NCI-H2081 (cell line): ENCODE measurements at places on chromosomes 16 and 17.

GRCh38 chr16:69830534-69831211 is 68.5 kb downstream of the WWP2 start:
- no peak for DNase-seq

- DNase-seq: no peak
Observed at GRCh38 chr17:1829216-1829591, 498 bp downstream of the SMYD4 start.

DNA sequence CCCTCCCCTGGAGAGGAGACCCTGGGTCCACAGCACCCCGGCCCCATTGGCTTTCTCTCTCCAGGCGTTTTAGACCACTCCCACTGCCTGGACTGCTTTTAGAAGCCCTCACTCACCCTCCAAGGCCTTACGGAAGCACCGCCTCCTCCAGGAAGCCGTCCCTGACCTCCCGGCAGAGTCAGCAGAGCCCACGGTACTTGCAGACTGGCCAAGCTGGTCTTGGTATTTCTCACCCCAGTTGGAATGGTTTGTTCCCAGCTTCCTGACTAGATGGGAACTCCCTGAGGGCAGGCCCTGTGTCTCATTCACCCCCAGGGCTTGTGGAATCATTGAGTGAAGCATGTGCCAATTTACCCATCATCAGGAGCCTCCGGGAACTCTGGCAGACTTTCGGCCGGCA is 9.2 kb downstream of the SCGB1C2 start:
- no peak for DNase-seq

- DNase-seq: no peak
Observed at GRCh38 chr16:28537964-28538732, 626 bp downstream of the NUPR1 start.

DNA sequence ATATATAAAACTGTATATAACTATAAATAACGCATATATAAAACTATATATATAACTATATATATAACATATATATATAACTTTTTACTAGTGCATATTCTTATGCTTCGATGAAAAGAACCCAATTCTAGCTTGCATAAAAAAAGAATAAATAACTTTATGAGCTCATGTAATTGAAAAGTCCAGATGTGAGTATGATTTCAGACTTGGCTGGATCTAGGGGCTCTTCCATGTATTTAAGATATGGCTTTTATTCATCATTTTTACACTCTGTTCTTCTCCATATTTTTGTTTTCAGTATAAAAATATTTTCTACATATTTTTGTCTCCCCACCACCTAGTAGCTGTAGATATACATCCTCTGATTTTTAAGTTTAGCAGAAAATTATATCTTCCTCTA is 417.5 kb downstream of the CDH11 start:
- no peak for DNase-seq

DNA sequence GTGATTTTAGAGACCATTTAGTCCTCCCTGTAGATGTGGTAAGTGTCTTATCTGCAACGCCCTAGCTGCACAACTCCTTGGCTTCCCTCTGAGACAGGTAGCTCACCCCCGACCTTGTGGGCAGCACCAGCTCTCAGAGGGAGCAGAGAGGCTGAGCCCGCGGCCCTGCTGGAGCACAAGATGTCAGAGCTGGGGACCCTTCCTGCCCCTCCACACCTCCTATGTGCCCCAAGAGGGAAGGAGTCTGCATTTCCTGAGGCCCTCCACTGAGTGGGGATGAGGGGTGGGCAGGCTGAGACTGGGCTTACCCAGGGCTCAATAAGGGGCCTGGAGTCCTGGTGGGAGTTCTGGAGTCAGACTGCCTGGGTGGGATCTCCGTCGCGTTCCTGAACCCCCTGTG is 12.2 kb upstream of the ADGRG1 start:
- DNase-seq: no peak

DNA sequence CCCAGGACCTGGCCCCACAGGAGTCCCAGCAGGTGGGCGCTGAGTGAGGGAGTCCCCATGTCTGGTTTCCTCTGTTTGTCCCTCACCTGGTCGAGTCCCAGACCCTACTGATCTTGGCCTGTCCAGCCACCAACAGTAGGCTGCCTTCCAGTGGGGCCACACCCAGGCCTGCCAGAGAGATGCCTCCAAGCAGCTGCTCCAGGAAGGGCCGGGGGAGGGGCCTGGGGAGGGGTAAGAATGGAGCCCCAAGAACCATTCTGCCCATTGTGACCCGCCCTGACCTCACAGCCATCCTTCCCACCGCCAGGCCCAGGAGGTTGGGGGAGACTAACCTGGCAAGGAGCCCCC is 736 bp downstream of the SPATA20 start:
- no peak for DNase-seq

- DNase-seq: no peak
Observed at GRCh38 chr17:78924481-78925151, 571 bp downstream of the TIMP2 start.

DNA sequence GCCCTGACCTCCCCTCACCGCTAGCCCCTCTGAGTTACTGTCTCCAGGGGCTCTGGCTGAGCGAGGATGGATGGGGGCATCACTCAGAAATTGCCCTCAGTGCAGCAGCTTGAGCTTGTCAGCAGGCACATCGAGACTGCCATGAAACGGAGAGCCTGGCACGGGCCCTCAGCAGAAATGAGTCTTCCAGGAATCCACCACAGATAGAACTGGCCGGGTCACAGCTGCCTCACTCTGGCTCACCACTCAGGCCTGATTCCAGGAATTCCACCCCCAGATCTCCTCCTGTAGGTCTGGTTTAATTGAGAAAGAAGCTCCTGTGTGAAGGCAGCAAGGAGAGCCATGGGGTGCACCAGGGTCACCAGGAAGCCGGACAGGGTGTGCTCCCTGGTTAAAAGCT is 85.5 kb downstream of the GSG1L start:
- DNase-seq: no peak

DNA sequence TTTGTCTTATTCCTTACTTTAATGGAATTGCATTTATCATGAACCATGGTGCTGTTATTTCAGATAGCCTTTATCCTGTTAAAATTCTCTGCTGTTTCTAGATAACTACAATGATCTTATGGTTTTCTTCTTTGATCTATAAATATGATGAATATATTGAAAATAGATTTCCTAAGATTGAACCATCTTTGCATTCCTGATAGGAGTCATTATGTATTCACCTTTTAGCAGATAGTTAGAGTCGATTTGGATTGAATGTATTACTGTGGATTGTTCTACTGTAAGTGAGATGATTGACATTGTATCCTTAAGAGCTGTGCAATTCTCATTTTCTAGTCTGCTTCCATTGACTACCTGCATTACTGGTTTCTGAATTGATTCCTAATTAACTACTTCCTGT is 165.0 kb upstream of the CACNG3 start:
- no peak for DNase-seq

DNA sequence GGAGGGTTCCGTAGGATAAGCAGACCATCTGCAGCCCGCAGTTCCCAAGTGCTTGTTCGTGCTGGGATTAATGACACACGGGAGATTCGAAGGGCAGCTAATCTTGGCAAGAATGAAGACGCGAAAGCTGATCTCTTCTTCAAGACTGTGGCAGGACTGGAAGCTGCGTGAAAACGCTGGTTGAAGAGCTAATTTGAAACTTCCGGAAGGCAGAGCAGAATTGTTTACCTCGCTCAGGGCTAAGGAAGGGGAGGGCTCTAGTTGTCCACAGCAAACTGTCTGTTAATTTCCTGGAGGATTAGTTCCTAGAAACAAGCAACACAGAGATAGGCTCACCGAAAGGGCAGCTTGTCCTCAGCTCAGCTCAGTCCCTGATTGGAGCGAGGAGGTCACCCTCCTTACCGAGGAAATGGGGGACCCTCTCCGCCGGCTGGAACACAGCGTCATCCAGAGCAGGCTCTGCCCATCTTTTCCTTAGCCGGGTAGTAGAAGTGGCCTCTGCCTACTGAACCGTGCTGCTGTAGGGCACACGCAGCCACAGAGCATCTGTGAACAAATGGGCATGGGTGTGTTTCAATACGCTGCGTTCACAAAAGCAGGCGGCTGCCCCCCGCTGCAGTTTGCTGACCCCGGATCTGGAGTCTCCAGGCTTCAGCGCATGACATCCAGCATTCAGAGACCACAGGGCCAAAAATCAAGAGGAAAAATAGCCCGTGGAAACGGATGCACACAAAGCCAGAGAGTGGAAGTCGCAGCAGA is 16.7 kb upstream of the BAIAP2 start:
- DNase-seq: peak; percentile 65

DNA sequence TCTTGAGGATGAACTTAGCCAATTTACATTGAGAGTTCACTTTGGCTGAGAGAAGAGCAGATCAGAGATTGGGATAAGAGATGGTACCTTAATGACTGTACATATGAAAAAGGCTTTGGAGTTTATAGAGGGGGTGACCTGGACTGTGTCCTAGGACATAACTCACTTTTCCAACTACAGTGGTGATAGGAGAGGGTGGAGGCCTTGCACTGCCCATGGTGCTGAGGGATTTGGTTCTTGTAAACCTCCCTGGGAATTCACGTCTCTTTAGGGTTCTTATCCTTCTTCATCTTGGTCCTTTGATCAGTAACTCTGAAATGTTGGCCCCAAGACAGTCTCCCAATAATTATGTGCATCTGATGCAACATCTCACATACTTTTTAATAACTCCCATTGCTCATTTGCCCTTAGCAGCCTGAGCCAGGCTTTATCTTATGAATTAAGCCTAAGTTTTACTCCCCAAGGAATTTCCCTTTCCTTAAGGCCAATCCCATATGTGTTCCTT is at the start of gene OR4D1:
OR4D1 (plus strand) TSS at position 455 of the 505 bp plus-strand sequence. CDS start 6,770 bp downstream, outside the sequence.
- no peak for DNase-seq

DNA sequence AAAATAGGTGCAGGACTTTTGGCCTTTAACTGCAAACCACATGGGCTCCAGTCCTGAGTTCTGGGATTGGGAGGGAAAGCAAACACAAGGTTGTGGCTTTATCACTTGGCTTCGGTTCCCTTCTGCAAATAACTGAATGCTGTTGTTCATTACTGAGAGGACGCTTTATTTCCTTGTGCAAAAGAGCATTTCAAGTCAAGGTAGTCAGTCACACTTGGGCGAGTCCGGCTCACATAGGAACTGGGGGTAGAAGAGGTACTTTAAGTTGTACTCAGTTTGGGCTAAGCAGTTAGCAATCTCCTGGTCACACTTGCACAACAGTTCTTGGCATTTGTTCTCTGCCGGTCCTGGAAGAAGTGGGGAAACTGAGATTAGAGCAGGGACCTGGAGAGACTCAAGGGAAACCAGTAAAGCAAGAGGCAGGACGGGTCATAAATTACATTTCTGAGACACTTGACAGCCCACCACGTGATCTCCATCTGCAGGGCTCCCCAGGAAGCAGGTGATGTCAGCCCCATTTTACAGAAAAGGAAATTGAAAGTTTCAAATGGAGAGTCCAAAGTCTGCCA is 21.6 kb downstream of the PLA2G10 start:
- no peak for DNase-seq

DNA sequence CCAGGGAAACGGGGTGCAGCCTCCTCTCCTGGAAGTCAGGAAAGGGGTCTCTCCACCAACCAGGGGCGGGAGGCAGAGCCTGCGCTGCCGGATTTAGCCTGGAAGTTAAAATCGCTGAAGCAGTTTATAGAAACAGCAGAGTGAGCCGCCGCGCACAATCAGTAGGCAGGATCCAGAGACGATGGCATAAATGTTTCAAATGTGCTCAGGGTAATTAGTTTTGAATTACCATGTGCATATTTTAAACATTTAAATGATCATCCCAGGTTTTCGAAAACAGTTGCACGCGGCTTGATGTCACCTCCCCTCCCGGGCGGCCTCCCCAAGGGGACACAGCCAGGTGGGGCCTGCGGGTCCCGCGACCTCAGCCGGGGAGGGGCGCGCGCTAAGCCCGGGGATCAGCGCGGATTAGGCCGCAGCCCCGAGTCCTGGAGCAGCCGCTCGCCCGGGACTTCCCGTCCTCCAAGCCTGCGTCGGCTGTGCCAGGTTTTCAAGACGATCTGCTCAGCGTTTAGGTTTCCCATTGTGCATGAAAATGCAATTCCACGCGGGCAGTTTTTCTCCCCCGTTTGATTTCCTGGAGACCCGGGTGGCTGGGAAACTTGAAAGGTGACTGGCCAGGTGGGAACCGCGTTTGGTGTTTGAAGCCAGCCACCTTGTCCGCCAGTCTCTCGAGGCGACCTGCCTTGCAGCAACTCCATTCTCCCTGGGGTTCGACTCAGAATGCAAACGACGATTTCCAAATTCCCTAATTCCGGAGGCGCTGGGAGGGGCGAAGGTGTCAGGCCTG is 78.3 kb downstream of the RPA1 start:
- no peak for DNase-seq

DNA sequence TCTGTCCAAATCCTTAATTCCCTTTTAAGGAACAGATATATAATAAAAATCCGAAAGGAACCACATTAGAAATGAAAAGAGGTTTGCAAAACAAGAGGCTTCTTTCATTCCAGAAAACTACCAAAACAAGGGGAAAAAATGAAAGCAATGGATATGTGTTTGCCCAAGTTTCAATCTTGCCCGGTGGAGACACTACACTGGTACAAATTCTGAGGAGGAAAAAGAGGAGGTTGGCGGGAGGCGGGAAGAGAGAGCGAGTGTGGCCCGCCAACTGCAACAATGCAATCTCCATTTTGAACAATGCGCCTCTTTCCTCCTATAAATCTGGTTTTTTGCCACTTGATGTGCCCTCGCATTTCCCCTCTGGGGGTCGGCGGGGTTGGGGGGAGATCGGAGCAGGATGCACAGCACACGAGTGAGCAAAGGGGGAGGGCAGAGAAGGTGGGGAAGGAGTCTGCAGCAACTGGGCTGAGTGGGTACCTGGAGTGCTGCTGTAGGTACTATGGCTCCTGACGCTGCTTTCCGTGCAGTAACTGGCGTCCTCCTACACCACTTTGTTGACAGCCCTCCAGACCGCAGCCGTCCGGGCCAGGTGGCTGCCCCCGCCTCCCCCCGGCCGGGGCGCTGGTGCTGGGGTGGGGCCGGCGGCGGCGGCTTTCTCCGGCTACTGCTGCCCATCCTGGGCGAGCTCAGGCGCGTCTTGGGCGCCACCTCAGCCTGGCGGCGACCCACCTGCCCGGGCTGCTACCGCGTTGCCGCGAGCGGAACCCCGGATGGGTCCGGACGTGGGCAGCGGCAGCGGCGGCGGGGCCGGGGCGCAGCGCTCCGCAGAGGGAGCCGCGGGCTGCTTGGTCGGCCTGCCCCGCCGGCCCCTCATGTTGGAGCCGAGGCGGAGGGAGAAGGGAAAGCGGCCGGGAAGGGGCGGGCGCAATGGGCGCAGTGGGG is 93.8 kb upstream of the PLEKHM1 start:
- DNase-seq: no peak

GRCh38 chr17:10993126-10993525 is 155.2 kb upstream of the PIRT start:
- no peak for DNase-seq

GRCh38 chr17:57357830-57358430 is 101.6 kb downstream of the MSI2 start:
- DNase-seq: no peak

GRCh38 chr16:7330709-7331108 is 1.9 kb upstream of the RBFOX1 start:
- no peak for DNase-seq
